Cerebellum (tissue), 4 donors: ENCODE measurements at places on chromosomes 7 and 10. TPM values are rescaled to one million over a fixed set of nuclear protein-coding genes. Genes with fewer than 3 reads are reported as not detected.

- peak; percentile 1 for DNase-seq
Measured at GRCh38 chr7:110974441-110974840, 116.5 kb upstream of the LRRN3 start.

DNA sequence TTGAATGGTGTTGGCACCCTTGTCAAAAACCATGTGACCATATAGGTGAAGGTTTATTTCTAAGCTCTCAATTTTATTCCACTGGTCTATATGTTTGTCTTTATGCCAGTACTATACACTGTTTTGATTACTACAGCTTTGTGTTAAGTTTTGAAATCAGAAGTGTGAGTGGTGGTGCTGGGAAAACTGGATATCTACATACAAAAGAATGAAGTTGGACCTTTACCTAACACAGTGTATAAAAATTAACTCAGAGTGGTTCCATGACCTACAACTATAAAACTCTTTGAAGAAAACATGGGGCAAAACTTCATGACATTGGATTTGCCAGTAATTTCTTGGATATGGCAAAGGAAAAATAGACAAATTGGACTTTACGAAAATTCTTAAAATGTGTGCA, 112.2 kb downstream of the NRF1 start:
- no peak for DNase-seq

- DNase-seq, result no peak
Measured at GRCh38 chr10:24153537-24153936, 55.4 kb upstream of the KIAA1217 start.

DNA sequence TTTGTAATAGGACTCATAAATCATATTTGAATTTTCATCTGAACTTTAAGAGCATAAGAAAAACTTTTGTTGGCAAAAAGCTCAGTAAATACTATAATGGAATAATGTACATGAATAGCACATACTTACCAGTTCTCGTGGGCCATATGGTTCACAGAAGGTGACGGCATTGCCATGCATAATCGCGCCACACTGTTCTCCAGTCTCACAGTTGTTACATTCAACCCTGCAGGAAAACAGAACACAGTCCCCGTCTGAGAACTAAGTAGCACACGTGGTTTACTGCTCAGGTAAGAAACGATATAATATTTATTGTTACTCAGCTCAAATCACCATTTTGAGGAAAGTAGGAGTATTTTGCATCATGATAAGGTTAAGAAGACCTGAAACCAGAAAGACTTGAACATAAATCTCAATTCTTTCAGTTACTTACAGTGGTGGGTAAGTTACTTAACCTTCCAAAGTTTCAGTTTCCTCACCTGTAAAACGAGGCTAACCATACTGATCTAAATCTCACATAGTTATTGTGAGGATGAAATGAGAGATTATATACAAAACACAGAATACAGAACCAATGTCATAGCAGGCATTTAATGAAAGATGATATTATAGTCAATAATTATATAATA, 261.4 kb downstream of the RELN start:
- DNase-seq, result no peak

- DNase-seq, result no peak
Measured at GRCh38 chr7:45687721-45688120, 113.6 kb downstream of the ADCY1 start.

DNA sequence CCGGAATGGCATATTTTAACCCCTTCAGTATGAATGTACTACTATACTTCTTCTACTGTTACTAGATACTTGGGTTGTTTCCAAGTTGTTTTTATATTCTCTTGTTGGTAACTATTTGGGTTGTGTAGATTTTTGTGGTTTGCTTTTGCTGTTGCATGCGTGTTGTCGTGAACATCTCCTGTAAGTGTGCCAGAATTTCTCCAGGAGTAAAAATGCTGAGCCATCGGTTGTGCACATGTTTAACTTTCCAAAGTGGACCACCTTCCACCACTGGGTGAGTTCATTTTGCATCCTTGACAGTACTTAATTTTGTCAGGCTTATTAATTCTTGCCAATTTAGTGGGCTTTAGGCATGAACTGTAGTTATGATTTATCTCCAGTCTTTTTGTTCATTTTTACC, 47.9 kb downstream of the CSGALNACT2 start:
- DNase-seq, result no peak

- DNase-seq, result no peak
Measured at GRCh38 chr7:127900732-127901685, 130.2 kb downstream of the LRRC4 start.

Gene CALHM1
- total RNA-seq, result not detected

Gene PILRA
- total RNA-seq, result 3.3 TPM

Gene ECHDC3
- total RNA-seq, result 1.3 TPM

Gene SSC4D
- total RNA-seq, result 0.73 TPM

Gene SUN3
- 0.36 TPM for total RNA-seq
